ENCODE measurements at places on chromosomes 7 and 10.

GRCh38 chr7:70392256-70392876 lies 739.6 kb upstream of the GALNT17 start:
- DNase-seq: no peak

DNA sequence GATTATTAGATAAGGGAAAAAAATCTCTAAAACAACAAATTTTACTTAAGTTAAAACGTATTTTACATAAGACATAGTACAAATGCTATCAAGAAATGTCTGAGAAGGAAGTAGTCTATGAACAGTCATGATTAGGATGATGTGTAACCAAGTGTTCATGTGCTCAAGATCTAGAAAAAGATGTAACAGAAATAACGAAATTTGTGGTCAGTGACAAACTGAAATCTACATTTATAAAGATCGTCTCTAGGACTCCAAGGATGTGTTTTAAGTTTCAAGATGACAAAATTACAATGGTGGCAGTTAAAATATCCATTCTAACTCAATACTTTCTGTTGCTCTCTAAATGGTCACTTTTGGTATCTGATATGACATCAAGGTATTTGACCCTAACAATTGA lies 17.2 kb downstream of the PPP3CB start:
- no peak for DNase-seq

DNA sequence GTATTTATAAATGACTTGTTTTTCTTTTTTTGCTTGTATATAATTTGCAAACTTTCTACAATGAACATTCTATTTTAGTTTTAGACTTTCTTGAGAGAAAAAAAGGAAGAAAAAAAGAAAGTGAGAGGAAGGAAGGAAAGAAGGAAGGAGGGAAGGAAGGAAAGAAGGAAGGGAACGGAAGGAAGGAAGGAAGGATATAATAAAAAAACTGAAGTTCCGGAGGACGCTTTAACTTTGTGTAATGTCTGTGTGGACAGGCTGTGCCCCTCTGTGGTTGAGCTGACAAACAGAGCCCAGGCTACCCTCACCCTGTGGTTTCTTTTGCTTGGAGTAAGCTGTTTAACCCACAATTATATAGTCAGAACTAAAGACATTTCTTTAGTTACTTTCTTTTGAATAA lies 108.7 kb downstream of the SEMA3D start:
- DNase-seq: no peak

DNA sequence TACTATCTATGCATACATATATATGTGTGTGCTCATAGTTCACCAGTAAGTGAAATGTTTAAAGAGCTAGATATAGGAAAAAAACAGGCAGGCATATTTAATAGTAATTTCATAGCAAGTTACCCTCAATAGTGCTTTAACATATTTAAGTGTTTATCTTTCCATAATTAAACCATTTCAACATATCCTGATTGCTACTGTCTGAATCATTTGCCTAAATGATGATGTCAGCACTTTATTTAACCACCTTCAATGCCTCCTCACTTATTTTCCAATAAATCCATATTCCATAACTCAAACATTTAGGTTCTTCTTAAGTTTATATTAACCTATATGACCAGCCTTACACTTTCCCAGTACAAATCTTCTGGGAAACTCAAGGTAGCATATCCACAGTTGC lies 601.1 kb downstream of the ARL4A start:
- no peak for DNase-seq

GRCh38 chr7:265998-266850 lies 23.7 kb upstream of the FOXL3 start:
- DNase-seq: no peak

DNA sequence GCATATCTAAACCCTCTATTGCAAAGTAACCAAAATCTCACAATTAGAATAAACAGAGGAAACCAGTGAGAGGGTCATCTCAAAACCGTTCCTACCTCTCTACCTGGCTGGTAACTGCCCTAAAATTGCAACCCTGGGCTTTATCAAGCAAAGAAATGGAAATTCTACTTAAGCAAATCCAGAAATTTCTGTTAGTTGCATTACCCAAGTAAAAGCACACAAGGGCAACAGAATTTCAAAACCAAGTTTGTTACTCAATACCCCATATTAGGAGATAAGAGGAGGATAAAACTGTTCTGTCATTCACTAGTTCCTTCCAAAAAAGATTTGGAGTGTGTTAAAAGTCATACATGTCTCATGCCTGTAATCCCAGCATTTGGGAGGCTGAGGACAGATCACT lies 195.3 kb downstream of the FAM107B start:
- DNase-seq: no peak

GRCh38 chr10:77001206-77001605 lies 636.4 kb downstream of the KCNMA1 start:
- DNase-seq: no peak

- DNase-seq: no peak
Observed at GRCh38 chr7:48048113-48048512, 12.8 kb downstream of the C7orf57 start.

- DNase-seq: no peak
Observed at GRCh38 chr7:87146740-87147386, 5.4 kb upstream of the DMTF1 start.

DNA sequence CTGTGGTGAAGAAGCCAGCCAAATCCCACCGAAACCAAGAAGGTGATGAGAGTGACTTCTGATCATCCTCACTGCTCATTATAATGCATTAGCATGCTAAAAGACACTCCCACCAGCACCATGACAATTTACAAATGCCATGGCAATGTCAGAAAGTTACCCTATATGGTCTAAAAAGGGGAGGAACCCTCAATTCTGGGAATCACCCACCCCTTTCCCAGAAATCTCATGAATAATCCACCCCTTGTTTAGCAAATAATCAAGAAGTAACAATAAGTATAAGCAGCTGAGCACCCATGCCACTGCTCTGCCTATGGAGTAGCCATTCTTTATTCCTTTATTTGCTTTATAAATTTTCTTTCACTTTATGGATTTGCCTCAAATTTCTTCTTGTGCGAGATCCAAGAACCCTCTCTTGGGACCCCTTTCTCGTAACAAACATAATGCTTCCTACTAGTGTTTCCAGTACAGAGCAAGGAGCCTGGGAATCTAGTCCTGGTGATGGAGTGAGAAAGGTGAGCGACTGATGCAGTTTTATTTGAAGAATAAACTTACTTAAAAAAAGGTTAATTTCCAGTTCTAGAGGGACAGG lies 18.4 kb upstream of the EXOC6 start:
- no peak for DNase-seq

DNA sequence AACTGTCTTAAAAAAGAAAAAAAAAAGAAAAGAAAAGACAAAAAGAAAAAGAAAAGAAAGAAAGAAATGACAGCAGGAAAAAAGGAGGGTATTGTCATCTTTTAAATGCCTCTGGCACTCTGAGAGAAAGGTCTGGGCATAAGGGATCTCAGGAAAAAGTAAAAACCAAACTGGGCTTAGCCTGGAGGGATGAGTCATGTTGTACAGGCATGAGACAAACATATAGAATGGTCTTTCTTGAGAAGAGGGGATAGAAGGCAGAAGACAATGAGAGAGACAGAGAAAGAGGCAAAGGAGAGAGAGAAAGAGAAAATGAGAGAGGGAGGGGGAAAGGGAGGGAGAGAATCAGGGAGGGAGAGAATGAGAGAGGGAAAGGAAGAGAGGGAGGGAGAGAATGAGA lies 32.3 kb upstream of the KCNMA1 start:
- no peak for DNase-seq

- DNase-seq: peak; percentile 25
Observed at GRCh38 chr7:98250789-98251188, 1.2 kb downstream of the TECPR1 start.

Data from stimulated activated CD4-positive, alpha-beta T cell treated with anti-CD3 and anti-CD28 coated beads, Interleukin-12 subunit alpha, Interleukin-12 subunit beta, amount 100 ng/mL, for 4 hours (primary cell).